ENCODE measurements at places on chromosomes 7 and 10.
A peak's percentile ranks its signal among the peaks of the same experiment; 100 is the strongest.

GRCh38 chr10:26556748-26557640 is 118.9 kb downstream of the APBB1IP start:
- no peak for DNase-seq

DNA sequence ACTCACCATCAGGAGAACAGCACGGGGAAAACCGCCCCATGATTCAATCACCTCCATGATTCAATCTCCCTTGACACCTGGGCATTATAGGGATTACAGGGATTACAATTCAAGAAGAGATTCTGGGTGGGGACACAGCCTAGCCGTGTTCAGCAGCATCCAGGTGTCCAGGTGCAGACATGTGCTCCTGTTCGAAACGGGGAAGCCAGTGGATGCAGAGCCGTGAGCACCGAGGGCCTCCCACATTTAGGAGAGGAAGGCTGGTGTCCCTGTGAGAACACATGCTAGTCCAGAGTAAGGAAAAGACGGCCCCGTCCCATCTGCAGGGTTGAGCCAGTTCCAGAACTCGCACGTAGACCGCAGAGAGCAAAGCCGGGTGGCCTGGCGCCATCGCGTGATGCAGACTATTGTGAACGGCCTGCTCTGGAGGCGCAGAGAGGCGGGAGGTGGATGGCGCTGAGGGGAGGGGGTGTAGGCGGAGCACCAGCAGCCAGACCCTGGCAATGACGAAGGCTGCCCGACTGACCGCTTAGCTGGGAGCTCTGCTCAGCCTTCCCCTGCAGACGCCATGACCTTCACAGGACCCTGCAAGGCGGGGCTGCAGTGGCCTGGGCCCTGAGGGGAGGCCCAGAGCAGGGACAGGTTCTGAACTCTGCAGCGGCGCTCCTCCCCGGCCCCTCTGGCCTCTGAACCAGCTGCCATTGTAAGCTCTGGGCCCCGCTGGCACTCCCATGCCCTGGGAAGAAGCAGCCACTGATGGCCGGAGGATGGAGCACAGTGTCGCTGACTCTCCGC is 141.6 kb upstream of the TCERG1L start:
- DNase-seq = peak; percentile 47

DNA sequence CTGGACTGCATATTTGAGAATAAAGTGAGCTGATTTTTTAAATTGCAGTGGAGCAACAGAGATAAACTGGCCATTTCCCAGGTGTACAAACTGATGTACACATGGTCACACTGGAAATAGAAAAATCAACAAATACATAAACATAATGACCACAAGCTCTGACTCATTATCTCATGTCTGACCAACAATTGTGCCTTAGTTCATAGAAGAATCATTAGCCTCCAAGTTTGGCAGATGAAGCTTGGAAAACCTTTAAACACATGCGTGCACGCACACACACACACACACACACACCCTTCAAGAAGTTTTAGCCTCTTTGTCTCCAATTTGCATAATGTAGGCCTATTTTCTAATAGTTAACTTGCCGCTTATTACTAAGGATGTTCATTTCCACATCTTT is 308.9 kb upstream of the POM121L12 start:
- no peak for DNase-seq

GRCh38 chr7:143891457-143891856 is 10.5 kb downstream of the TCAF1 start:
- DNase-seq = no peak

DNA sequence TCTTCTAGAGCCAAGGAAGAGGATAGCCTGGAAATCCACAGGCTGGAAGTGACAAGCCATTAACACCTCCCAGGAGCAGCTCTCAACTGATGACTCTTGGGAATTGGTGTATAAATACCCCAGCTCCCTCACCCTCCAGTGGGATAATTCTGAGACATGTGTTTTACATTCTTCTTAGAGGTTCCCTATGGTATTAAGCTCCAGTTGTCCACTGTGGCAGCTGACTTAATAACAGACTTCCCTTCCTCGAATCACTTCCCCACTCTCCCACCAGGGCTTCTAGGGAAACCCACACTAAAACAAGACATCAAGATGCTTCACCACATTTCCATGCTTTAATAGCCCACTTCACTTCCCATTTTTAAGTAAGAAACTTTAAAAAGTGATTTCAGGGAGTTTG is 47.2 kb downstream of the FAM107B start:
- no peak for DNase-seq

- no peak for DNase-seq
These were observed 148.1 kb downstream of the SLC16A9 start for GRCh38 chr10:59561477-59562121.

DNA sequence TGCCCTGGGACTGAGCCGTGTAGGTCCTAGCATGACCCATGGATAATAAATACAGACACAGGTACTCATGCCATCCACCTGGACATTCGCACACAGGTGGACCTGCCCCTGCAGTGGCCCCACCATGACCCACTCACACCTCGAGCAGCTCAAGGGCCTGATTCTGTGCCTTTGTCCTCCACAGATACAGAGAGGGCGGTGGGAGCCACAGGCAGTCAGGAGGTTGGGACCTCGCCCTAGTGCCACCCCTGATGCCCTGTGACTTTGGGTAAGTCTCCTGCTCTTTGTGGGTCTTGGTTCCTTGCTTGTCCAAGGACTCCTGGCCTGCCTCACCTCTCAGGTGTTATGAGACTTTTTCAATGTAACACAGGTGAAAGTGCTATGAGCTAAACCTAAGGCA is 42.9 kb downstream of the C10orf120 start:
- no peak for DNase-seq

- no peak for DNase-seq
These were observed 678.5 kb upstream of the ANKRD30A start for GRCh38 chr10:36446881-36447280.

- DNase-seq = no peak
These were observed 64.0 kb downstream of the SYPL1 start for GRCh38 chr7:106047818-106048705.

GRCh38 chr7:157008206-157009169 is 2.0 kb downstream of the MNX1 start:
- no peak for DNase-seq

GRCh38 chr10:11161910-11162309 is 144.2 kb downstream of the CELF2 start:
- DNase-seq = no peak

DNA sequence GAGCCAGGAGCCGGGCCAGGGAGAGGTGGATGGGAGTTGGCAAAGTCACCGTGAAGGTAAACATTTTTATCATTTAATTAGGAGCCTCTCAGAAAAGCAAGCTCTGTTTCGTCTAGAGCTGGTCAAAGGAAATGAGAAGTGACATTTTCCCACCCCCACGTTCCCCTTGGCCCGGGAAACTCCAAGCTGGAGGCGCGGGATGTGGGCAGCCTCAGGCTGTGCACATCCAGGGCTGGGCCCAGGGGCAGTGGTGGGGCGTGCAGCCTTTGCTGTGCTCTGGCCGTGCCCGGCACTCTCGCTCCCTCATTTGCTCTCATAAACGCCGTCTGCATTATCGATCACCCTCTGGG is 135.6 kb upstream of the RET start:
- DNase-seq = no peak

DNA sequence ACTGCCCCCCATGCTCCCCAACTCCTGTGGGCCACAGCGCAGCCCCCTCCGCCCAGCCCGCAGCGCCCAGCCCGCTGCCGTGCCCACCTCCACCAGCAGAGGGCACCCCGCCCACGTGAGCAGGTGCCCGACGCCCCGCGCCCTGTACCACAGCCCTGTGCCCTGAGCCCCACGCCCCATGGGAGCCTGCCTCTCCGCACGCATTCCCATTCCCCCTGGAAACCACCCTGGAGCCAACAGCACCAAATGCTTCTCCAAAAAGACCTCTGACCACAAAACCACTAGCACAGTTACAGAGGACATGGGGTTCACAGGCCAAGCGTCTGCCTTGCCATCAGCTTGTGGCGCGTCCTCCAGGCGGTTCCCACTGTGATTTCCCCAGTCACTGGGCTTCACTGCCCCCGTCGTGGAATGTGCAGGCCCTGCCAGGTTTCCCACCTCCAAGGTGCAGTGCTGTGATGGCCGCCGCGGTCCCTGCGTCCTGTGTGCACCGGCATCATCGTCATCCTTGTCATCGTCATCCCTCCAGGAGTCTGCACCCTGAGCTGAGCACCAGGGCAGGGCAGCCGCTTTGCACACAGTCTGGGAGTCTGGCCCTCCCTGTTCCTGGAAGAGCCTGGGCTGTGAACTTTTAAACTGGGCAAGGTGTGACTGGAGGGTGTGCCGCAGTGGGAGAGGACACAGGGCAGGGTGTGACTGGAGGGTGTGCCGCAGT is 61.7 kb downstream of the PWWP2B start:
- DNase-seq = no peak

GRCh38 chr7:137742051-137742450 is 104.7 kb downstream of the DGKI start:
- no peak for DNase-seq

DNA sequence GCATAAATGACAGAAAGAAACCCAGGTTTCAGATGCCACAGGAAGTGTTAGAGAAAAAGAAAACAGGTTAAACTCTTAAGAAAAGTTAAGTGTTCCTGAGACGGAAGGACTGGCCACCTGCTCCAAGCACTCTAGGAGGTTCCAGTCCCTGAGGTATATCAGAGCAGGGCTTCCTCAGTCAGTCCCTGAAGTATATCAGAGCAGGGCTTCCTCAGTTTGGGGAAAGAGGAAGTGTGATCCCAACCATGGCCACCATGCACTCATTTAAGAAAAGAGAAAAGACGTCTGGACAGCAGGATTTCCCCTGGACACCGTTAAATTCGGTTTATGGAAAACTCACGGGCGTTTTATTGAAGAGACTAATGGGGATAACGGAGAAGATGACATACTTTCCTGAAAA is 133.4 kb upstream of the PFKP start:
- DNase-seq = no peak

GRCh38 chr10:47296941-47297340 is 3.1 kb upstream of the GDF10 start:
- DNase-seq = no peak

DNA sequence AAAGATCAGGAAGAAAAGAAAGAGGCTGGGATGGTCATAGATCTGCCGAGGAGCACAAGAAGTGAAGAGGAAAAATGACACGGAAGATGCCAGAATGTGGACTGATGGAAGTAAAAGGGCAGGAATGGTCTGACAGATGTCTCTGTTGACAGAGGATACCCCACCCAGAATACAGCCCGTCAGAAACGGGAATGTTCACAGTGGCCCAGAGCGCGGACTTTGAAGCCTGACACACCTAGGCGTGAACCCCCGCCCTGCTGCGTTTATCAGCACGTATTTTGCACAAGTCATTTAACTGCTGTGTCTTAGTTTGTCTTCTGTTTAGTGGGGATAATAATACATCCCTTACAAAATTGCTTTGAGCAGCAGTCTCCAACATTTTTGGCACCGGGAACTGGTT is 27.1 kb downstream of the AKR1B1 start:
- DNase-seq = no peak

- no peak for DNase-seq
These were observed 688 bp downstream of the ORAI2 start for GRCh38 chr7:102434039-102434486.

DNA sequence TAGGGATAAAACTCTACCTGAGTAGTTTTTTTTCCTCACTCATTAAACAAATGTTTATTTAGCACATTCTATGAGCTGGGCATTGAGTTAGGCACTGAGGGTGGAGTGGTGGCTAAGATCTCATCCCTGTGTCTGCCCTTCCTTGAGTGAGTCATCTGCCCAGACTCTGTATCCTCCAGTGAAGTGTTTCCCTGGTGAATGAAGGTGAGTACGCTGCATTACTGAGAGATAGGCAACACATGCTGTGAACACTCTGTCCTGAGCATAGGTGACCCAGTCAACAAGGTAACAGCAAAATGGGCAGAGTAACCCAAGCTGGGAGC is 5.8 kb downstream of the PITX3 start:
- DNase-seq = no peak

DNA sequence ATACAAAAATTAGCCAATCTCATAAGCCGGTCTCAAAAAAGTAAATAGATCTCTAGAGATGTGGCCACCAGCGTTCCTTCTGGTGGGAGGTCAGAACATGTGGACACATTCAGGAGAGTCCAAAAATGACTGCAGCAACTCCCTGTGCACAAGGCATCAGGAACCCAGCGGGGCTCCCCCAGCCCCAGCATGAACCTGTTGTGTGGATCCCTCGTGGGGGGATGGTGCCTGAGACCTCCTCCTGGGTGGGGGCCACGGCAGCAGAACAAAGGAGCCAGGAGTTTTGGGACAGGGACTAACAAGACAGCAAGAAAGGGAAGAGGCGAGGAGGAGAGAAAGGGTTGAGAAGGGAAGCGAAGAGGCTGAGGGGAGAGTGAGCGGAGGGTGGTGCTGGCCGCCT is 121.8 kb downstream of the WDR37 start:
- no peak for DNase-seq

DNA sequence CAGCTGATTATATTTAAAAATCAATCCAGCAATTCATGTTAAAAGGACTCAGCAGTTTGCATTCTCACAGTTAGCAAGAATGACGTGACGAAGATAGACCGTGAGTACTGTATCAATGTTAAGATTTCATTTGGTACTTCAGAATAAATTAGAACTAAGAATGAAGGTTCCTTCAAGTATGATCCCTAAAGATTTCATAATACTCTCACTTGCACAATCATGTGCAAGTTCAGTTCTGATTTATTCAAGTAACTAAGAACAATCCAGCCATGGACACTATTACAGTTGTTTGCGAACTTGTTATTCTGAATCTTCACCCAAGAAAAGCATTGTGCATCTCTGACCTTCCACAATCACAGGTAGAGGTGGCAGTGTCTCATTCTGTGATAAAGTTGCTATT is 7.7 kb downstream of the RHEB start:
- DNase-seq = no peak

GRCh38 chr10:104777086-104777799 is 136.2 kb downstream of the SORCS3 start:
- no peak for DNase-seq

- no peak for DNase-seq
These were observed 89.8 kb downstream of the UNCX start for GRCh38 chr7:1322240-1323110.

DNA sequence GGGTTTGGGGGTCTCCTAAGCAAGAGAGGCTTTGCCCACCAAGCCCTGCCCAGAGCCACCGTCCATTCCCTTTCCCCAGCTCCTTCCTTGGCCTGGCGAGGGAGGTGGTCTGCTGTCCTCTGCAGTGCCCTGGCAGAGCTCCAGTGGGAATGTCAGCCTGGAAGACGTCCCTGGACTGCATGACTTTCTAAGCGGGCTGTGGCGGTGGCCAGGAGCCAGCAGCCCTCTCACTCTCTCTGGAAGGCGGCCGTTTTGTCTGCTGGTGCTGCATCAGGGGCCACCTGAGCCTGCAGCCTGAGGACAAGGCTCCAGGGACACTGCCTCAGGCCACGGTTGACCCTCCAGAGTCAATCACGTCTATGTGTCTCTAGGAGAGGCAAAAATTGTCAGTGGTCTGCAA is 271.0 kb downstream of the SKAP2 start:
- no peak for DNase-seq

Data from left renal cortex interstitium (tissue), 4 donors.